GM23338 (cell line): ENCODE measurements at places on chromosomes 5 and 9.

- peak; percentile 57 for DNase-seq
These were observed 30.4 kb upstream of the DENND1A start for GRCh38 chr9:123960366-123960765.

GRCh38 chr9:69357030-69357775, 32.2 kb downstream of the ENTREP1 start:
- no peak for DNase-seq

DNA sequence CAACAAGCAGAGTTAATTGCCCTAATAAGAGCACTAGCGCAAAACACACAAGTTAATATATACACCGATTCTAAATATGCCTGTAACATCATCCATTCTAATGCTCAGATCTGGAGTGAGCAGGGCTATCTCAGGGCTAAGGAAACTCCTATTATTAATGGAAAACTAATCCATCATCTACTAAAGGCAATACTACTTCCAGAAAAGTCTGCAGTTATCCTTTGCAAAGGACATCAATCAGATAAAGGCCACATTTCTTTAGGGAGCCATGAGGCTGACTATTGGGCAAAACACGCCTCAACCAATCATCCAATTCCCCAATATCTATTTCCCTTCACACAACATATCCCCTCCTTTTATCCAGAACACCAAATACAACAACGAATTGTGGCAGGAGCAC, 1032.3 kb upstream of the NUDT12 start:
- no peak for DNase-seq

DNA sequence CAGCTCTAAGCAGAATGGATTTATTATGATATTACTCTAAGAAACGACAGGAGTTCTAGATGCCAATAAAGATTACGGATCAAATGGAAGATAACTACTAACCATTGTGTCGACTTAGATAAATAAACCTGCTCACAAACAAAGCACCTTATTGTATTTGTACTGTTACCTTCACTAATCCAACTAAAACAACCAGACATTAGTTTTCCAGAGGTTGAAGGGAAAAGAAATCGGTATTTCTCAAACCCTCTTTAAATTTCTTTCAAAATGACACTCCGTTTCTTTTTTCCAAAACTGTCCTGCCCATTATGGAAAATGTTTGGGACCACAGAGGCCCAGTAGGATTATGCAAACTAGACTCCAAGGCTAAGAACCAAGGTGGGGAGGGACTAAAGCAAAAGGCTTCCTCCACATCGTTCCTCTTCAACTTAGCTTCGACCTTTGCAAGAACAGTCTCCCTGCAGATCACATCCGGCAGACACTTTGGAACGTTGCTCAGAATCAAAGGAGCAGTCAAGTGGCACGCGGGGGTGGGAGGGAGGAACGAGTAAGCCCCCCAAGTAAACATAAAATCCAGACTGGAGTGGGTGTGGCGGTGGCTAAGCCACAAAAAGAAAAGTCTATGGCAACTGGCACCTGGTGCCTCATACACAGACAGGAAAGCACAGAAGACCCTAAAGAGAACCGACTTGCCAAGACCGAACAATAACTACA, 2.7 kb downstream of the MLLT3 start:
- DNase-seq, result peak; percentile 45

DNA sequence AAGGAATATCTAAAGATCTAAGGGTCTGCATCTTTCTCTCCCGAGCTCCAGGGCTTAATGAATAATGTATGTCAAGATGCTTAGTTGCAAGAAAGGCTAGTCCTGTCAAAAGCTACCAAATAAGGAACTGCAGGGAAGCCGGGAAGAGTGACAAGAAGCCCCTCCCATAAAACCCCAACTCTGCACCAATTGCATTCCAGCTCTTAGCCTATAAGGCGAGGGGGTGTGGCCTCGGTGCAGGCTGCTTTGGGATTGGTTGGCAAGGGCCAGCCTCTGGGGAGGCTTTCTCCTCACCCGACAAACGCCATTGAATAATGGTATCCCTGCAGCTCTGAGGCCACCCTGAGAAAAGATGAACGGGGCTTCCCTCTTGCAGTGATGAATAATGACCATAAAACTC, 416.9 kb downstream of the RAB3C start:
- DNase-seq, result peak; percentile 93
